CD4-positive, alpha-beta T cell treated with Interleukin-15 for 4 hours (primary cell): ENCODE measurements at places on chromosomes 4 and X.
A peak's percentile ranks its signal among the peaks of the same experiment; 100 is the strongest.

DNA sequence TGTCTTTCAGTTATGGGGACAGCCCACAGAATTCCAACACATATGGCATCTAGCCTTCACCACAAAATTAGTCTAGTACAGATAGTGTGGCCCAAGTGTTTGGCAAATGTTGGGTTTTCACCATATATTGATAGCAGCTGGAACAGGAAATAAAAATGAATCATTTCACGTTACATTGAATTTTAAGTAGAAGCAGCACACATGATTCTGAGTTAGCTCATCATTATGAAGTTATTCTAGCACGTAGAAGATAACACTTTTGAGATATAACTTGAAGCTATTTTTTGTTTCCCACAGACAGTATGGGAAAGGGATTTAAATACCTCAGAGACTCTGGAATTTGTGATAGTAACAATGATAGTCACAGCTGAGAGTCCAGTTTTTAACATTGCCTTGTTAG lies 118.7 kb downstream of the FAT4 start:
- no peak for DNase-seq

DNA sequence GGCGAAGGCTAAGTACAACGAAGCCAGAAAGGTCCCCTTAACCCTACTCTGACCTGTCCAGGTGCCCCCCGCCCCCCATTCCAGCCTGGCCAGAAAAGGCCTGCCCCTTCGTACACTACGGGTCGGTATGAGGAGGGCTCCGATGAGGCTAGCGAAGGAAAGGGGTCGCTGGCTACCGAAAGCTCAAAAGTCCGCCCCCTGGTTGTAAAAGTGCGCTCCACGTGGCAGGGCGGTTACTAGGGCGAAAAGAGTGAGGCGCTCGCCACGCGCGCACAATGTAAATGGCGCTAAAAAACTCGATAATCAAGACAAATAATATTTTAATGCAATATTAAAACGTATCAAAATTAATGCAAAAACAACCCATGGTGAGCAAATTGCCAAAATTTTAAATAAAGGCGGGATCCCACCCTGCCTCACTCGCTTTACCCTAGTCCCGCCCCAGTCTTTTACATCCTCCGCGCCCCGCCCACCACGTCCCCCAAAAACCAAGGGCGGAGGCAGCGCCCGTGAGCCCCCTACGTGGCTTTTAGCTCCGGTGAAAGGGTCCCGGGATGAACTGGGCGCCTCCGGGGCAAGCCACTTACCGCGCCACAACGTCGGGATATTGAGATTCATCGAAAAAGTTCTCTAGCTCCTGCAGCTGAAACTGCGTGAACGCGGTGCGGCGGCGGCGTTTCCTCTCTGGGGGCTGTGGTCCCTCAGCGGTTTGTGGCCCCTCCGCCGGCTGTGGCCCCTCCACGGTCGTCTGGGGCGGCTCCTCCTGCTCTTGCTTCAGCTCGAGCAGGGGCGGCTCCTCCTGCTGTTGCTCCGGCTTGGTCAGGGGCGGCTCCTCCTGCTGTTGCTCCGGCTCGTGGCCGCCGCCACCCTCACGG lies 929 bp downstream of the ESX1 start:
- DNase-seq, result no peak

- no peak for DNase-seq
Measured at GRCh38 chr4:26522478-26522877, 32.2 kb upstream of the CCKAR start.

- no peak for DNase-seq
Measured at GRCh38 chrX:43817444-43817843, 64.8 kb downstream of the MAOB start.

- no peak for DNase-seq
Measured at GRCh38 chr4:133131829-133132460, 17.1 kb upstream of the PCDH10 start.

- DNase-seq, result no peak
Measured at GRCh38 chrX:23633834-23634580, 33.3 kb upstream of the PRDX4 start.

- DNase-seq, result no peak
Measured at GRCh38 chr4:8595237-8596087, 2.9 kb downstream of the CPZ start.

- DNase-seq, result no peak
Measured at GRCh38 chr4:3611778-3612177, 79.6 kb upstream of the LRPAP1 start.

DNA sequence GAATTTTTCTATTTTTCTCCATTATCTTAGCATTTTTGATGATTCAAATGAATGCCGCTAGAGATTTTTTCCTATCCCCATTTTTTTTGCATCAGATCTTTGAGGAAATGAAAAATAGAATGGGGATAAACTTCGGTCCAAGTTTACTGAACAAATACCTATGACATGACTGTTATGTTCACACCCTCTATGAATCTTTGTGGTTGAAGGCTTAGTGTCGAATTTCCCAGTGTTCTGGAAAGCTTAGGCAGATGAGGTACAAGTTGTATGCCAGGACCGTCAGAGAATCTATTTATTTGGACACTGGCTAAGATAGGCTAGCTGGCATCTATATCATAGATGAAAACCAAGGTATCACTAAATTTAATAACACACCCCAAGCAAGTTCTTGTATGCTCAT lies 123.4 kb downstream of the SPCS3 start:
- DNase-seq, result no peak

DNA sequence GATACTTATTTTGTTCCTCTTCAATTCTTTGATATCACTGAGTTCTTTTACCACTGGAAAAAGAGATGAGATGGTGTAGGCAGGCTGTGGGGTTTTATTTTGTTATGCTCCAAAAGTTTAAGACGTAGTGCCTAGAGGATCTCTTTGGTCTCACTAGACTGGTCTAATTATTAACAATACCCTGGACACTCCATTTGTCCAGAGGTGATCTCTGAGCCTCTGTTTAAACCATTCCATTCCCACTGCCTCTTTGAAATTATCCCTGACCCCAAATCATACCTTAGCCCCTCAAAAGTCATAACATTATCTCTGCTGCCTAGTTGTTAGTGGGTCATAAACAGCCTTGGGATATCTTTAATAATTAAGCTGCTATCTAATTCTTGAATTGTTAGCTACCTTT lies 24.2 kb downstream of the SMPX start:
- DNase-seq, result no peak

GRCh38 chr4:8402181-8402597 lies 38.3 kb downstream of the ACOX3 start:
- DNase-seq, result no peak

- DNase-seq, result no peak
Measured at GRCh38 chr4:176889776-176890175, 97.1 kb upstream of the VEGFC start.

DNA sequence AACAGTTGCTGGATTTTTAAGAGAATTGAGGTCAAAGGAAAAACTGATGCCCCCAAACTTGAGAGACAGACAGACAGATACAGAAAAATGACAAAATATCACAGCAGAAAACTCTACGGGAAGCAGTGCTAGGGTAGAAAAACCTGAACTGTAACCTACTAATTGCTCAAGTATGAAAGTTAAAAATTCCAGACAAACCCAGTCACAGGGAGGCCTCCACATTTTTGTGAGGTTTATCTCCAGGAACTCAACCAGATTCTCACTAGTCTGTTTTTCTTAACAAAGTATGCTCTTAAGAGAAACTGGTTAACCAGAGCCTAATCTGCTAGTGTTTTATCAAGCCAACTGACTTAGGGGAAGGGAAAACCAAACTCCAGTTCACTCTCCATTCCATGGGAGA lies 19.9 kb upstream of the PPP3CA start:
- DNase-seq, result no peak

- DNase-seq, result no peak
Measured at GRCh38 chrX:20435913-20436312, 169.2 kb upstream of the RPS6KA3 start.

- DNase-seq, result no peak
Measured at GRCh38 chr4:186074189-186074588, 5.2 kb downstream of the TLR3 start.

GRCh38 chr4:40316782-40317635 lies 18.1 kb upstream of the CHRNA9 start:
- peak; percentile 85 for DNase-seq

GRCh38 chr4:185941461-185941860 lies 127.5 kb upstream of the TLR3 start:
- no peak for DNase-seq

DNA sequence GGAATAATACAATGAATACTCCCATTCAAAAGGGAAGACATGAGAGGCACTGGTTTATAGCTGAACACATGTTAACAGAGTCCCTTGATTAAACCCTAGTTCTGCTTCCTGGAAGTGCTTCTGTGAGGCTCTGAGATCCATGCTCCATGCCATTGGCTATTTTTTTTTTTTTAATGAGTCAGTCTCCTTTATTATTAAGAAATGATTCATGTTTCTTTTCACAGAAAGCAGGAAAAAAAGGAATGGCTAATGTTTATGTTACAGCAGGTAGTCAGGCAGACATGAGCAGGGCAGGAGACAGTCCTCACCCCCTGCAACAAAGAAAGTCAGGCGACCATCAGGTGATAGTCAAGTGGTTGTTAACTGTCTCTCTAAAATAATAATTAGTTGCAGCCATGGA lies 598.7 kb downstream of the EPHA5 start:
- no peak for DNase-seq

DNA sequence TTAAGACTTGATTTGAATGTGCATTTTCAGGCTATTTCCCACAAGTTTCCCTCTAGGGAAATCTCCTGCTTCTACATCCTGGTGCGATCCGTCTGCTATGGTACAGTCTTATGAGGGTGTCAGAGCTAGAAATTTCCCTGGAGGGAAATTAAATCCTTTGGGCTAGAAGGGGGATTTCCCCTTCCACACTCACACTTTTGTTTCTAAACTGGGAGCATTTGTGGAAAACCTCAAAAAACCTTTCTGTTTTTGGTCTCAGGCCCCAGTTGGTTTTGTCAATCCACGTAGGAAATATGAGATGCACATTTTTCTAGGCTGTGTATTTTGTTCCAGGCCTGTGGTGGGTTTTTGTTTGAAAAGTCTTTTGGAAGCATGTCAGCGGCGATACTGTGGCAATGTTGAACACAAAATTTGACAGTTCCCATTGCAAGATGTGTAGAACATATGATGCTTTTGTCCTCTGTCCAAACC lies 17.8 kb downstream of the HMGB3 start:
- no peak for DNase-seq

DNA sequence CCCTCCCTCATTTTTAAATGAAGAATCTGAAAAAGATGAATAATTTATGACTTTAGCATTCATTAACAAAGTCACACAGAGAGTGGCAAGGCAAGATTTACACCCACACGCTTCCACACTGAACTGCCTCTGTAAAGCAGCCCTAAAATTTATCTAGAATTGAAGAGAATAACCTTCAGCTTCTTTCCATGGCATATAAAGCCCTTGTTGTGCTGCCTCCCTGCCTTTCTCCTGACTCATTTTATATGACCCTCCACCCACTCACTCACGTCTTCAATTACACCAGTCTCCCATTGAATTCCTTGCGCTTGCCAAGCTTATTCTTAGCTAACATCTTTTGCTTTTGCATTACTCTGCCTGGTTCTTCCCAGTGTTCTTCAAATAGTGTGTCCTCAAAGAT lies 2649.3 kb downstream of the PCDH7 start:
- no peak for DNase-seq

GRCh38 chr4:114043116-114043515 lies 63.7 kb upstream of the ARSJ start:
- DNase-seq, result no peak

DNA sequence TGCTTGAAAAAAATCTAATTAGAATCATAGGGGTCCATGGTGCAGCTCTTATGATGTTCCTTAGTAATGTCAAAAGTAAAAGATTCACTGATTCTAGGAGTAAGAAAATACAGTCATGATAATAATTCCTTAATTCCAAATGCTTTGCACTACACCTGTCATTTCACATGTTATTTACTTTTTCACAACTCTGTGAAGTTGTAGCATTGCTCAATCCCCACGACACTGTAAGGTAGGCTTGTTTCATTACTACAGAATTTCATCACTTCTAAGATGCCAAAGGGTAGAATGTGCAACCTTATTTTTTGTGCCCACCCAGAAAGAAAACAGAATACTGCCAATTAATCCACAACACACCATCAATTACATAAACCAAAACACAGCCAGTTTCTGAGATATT lies 46.1 kb upstream of the LNX1 start:
- no peak for DNase-seq

DNA sequence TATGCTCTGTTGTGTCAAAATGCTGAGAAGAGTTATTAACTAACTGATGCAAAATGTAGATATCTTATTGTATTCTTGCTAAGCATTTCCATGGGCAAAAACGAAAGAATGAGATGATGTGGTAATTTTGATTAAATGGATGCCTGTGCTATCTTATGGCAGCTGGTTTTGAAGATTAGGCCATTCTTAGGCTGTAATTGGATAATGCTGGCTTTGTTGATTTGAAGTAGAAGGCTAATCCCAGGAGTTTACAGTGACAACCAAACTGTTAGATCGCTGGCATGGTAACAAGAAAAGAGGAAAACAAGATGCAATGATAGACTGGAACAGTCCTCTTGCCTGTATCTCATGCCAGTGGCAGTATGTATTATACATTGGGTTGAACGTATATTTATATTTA lies 74.1 kb upstream of the WDR44 start:
- DNase-seq, result no peak

- no peak for DNase-seq
Measured at GRCh38 chr4:159946983-159947615, 844.2 kb downstream of the RAPGEF2 start.

GRCh38 chr4:175460414-175460813 lies 351.6 kb downstream of the GPM6A start:
- DNase-seq, result no peak

DNA sequence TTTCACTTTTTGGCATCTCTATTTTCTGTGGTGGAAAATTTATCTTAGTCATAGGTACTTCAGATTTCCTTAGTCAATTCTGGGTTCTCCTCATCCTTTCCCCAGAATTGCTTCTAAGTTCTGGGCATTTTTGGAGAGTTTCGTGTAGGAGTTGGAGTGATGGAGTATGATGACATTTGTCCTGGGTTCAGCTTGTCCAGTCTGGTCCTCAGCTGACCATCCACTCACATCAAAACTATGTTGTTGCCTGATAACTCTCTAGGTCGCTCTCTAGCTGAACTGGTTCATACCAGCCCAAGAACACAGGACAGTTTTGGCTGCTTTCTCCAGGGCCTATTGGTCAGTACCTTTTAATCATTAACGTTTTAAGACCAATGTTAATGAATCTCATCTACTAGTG lies 13.2 kb downstream of the PTTG2 start:
- no peak for DNase-seq

GRCh38 chrX:101550362-101550750 lies at the start of gene ARMCX1:
TSS of gene ARMCX1 (plus strand) at chrX:101550547. CDS start at chrX:101552931, 2,384 bp downstream.
- DNase-seq, result peak; percentile 0

DNA sequence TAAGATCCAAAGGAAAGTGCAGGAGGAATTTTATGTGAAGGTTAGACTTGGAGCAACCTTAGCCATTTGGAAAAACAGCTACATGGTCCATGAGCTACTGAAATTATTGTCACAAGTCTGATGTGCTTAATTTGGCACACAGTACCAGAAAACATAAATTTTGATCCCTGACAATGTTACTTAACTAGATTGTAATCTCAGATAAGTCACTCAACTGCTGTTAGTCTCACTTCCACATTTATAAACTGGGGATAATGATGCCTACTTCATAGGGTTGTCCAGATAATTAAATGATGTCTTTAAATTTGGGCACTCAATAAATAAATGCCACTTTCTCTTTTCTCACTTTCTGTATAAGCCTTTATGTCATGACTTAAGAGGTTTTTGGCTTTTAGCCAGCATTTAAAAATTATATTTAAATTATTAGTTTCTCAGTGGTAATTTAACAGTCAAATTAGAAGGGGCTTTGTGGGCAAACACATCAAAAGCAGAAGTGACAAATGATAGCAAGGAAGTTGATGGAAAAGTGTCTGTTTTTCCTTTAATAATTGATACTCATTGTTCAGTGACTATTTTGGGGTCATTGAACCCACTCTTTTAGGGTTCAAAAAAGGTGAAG lies 58.3 kb downstream of the PAQR3 start:
- no peak for DNase-seq
